ENCODE measurements at places on chromosomes 1 and 21.

DNA sequence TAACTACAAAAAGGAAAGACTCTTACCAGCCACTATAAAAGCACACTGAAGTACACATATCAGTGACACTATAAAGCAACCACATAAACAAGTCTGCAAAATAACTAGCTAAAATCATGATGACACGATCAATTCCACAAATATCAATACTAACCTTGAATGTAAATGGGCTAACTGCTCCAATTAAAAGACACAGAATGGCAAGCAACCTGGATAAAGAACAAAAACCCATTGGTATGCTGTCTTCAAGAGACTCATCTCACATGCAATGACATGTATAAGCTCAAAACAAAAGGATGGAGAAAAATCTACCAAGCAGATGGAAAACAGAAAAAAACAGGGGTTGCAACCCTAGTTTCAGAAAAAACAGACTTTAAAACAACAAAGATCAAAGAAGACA, 59.7 kb upstream of the LYPLAL1 start:
- no peak for DNase-seq

DNA sequence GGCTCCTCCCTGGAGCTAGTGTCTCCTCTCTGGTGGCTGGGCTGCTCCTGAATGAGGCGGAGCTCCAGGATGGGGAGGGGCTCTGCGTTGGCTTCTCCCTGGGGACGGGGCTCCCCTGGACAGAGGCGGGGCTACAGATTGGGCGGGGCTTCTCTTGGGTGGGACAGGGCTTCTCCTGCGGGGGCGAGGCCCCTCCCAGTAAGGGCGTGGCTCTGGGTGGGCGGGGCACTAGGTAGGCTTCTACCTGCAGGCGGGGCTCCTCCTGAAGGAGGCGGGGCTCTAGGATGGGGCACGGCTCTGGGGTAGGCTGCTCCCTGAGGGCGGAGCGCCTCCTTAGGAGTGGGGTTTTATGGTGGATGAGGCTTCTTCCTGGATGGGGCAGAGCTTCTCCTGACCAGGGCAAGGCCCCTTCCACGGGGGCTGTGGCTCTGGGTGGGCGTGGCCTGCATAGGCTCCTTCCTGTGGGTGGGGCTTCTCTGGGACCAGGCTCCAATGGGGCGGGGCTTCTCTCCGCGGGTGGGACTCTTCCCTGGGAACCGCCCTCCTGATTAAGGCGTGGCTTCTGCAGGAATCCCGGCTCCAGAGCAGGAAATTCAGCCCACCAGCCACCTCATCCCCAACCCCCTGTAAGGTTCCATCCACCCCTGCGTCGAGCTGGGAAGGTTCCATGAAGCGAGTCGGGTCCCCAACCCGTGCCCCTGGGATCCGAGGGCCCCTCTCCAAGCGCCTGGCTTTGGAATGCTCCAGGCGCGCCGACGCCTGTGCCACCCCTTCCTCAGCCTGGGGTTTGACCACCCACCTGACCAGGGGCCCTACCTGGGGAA, 22.7 kb upstream of the ARF1 start:
- no peak for DNase-seq

DNA sequence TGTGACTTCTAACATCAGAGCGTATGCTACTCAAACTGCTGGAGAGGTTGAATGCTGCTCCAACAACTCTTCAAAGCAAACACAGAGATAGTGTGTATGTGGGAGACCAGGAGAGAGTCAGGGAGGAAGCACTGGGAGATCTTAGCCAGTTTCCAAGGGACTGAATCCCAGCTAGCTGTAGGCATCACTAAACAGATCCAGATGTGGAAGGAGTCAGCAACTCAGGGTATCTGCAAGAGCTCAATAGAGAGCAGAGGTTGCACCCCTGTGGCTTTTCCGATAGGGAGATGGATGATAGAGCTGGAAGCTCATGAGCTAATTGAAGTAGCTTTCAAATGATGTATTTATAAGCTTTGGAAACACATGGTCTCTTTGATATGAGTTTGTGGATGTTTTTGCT, 168.9 kb upstream of the HOOK1 start:
- DNase-seq = no peak

GRCh38 chr21:35475009-35475408, 425.9 kb upstream of the RUNX1 start:
- no peak for DNase-seq

DNA sequence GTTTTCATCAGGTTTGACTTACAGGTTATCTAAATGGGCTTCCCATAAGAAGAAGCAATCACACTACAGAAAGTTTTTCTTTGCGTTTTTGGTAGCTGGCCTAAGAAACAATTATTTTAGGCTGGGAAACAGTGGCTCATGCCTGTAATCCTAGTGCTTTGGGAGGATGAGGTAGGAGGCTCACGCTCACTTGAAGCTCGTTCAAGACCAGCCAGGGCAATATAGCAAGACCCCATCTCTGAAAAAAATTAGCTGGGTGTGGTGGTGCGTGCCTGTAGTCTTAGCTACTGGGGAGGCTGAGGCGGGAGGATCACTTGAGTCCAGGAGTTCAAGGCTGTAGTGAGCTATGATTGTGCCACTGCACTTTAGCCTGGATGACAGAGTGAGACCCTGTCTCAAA, 1.6 kb upstream of the REN start:
- DNase-seq = no peak

DNA sequence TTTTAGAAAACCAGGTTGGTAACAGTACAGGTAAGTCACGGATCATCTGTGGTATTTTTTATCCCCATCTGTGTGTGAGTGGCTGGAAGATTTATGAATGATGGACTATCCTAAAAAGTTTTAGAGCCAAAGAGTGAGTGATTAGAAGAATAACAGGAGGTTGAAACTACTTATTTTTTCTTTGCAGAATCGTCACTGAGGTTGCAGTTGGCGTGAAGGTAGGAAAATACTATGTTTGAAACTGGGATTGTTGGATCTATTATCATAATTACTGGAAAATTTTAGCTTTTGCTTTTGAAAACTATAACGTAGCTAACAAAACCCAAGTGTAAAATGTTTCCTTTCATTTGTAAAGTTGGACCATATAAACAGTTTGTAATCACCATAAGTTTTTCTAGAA, 1.8 kb downstream of the PTBP2 start:
- no peak for DNase-seq

DNA sequence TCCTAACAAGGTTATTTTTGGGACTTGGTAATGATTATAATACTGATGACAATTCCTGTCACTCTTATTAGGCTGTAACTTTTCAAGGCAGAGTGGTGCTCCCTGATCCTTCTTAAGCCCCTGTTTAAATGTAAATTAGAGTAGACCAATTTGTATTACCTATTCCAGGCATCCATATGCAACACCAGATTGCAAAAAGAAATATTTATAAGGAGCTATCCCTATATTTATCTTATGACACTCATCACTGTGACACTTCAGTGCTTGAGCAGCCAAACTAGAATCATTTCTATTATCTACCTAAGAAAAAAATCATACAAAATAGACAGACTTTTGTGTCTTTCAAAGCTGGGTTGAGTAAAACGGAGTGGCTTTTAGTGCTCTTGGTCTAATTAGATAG, 462.7 kb downstream of the ADGRL2 start:
- no peak for DNase-seq
